ENCODE measurements at places on chromosomes 2 and 18. TPM values are rescaled to one million over a fixed set of nuclear protein-coding genes. Genes with fewer than 3 reads are reported as not detected.

DNA sequence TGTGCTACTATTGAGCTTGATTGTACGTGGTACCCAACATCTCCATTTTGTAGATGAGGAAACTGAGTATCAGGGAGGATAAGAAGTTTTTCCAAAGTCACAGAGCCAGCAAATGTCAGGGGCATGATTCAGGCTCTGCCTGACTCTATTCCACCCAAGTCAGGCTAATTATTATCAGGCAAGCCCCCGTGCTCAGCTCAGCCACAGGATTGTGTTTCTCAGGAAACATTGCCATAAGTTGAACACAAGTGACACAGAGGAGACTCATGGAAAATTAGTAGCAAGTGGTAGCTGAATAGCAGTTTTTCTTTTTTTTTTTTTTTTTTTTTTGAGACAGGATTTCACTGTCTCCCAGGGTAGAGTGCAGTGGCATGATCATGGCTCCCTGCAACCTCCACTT lies 260.5 kb downstream of the C1D start:
- DNase-seq = no peak

GRCh38 chr2:219041252-219041651 lies at the start of gene CFAP65:
TSS of gene CFAP65 (minus strand) at chr2:219041516. CDS start at chr2:219039048, 2,468 bp downstream.
- no peak for DNase-seq

The FOXD4L1 gene
- total RNA-seq = not detected

DNA sequence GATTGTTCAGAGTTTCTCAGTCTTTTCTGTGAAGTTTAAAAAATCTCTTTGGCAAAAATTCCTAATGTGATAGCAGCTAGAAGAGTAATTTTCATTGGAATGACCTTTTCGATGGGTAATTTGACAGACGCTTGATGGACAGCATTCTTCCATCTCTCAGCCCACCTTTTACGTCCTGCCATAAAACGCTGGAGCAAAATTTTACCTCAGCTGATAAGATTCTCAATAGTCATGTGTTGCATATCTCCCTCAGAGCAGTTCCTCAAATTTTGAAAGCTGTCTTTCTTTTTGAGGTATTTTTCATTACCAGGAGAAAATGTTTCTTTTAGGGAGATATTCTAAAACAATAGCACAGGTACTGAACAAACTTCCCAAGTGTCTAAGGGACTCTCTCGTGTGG lies 441.4 kb downstream of the PARD3B start:
- no peak for DNase-seq

DNA sequence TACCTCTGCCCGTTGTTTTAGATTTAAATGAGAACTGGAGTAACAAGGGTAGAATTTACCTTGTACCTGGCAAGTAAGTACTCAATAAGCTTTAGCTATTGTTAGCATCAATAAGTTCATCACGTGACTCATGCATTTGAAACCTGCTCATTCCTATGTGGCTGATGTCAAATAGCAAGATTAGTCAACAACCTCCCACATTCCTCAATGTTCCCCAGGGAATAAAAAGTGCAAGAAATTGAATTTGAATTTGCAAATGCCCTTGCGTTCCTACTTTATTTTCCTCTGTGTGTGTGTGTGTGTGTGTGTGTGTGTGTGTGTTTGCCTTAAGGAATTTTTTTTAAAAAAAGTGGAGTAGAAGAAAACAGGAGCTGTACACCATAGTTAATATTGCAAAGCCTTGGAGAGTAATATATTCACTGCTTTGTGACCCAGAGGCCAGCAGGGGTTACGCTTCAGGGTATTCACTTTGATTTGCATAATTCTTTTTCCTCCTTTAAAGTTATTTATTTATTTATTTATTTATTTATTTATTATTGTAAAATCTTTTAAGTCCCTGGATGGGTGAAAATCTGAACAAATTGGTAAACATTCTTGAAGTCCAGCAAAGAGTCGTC lies 43.9 kb upstream of the DNAH7 start:
- DNase-seq = no peak

DNA sequence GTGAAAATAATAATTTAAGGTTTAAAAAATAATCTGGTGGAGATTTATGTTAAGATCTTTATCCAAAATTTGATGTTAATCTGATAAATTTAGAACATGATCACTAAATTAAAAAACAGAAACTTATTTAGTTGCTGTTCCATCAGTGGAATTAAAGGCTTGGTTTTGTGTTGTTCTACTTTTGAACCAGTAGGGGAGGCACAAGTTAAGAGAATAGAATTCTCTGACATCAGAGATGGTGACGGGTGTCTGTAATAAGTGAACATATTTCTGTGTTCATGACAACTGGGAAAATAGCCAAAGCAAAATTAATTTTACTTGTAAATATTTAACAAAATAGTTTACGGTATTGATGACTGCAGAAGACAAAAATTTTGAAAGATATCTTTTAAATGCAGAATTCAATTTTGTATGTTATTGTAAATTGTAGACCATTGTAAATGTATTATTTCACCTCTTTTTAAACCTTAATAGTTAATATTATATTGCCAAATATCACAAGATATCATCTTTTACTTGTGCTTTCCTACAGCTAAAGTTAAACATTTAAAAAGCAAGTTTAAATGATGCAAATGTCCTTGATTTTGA lies 106.0 kb downstream of the UBR3 start:
- DNase-seq = no peak

The DSG4 gene
- total RNA-seq = not detected

GRCh38 chr2:29475499-29475898 lies 360.3 kb downstream of the CLIP4 start:
- DNase-seq = no peak

The TRAK2 gene
- total RNA-seq = 53.2 TPM

DNA sequence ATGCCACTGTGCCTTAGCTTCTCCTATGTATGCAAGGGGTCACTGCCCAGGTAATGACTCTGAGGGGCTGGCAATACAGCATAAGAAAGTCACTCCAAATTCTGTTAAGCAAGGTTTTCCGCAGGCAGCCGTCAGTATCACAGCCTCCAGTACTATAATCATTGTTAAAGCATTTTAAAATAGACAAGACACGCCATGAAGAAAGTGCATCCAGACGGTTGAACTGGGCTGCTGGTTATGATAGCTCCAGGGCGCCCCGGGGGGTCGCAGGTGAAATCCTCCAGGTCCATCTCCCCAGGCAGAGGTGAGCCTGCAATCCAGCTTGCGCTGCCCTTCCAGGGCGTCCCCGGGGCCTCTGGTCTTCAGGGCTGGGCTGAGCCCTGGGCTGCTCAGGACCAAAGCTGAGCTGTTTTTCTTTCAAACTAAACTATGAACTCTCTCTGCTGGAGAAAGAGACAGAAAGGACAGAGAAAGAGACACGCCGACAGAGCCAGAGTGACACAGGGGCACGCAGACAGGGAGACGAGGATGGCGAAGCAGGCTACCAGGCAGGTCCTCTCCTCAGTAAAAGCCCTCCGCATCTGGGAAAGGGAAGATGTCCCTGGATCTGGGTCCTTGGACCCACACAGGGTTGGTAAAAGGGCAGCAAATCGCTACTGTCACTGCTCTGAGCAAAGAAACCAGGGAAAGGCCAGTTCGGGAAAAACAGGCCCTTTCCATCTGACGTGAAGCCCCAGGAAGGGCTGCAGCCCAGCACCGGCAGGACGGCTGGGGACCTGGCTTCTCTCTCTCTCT lies 2.1 kb upstream of the TWIST2 start:
- no peak for DNase-seq

The REG1A gene
- not detected for total RNA-seq

DNA sequence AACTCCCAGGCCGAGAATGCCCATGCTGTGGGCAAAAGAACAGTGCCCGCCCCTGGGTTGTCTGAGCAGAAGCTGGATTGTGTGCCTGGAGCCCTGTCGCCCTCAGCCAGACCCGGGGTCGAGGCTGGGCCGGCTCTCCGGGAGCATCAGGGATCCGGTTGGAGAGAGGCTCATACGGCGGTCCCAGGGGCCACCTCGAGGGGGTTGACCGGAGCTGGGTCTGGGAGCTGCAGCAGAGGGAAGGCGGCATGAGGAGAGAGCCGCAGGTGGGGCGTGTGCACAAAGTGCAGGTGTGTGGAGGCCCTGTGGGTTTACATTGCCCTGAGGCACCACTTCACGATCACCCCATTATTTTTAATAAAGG lies 39.5 kb downstream of the MBP start:
- DNase-seq = no peak

DNA sequence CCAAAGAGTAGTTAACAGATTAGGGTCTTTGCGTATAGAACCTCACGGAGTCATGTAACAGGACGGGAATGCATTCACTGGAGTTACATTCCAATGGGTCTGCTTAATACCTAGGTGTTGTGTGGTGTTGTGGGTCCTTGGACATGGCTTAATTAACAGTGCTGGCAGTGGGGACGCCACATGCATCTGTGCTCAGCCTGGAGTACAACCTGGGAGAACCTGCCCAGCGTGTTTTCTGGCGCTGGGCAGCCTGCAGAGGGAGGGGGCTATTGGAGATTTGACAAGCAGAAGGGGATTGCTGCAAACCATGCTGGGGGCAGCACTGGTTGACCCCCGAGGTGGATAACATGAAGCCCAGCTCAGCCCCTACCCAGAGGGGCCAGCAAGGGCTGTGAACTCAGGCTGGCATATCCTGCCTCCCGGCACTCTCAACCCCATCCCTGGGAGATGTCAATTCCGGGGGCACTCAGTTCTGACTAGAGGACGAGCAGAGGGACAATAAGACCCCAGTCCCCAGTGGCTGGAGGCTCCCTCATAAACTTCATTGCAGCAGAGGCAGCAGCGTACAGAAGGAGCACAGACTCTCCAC lies 29.3 kb upstream of the COPS8 start:
- no peak for DNase-seq

DNA sequence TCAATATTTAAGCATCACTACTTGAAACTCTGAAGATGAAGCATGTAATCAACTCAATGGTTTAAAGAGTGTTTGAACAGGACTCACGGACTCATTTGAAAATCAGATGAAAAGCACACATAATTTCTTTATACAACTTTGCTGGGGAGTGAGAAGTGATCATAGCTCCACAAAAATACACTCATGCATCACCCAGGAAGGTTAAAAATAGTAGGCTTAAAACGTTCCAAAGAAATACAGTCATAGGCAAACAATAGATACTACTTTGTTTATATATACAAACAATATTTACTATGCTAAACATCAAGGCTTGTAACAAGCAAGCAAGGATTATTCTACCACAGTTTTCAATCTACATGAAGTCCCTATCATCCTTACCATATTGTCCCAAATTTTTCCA lies 11.6 kb downstream of the HNRNPLL start:
- DNase-seq = no peak

All from chondrocyte (in vitro differentiated cells).